Mucosa of descending colon (tissue), 3 donors: ENCODE measurements at places on chromosomes 1 and 21. TPM values are rescaled to one million over a fixed set of nuclear protein-coding genes. Genes with fewer than 3 reads are reported as not detected.

TMEM82 gene
- total RNA-seq, result 16.8 TPM

GBP2 gene
- total RNA-seq, result 68.9 TPM

RNF186 gene
- total RNA-seq, result 15.1 TPM

CFH gene
- total RNA-seq, result 24.5 TPM

AQP10 gene
- total RNA-seq, result not detected

MAPKAPK2 gene
- 72.1 TPM for total RNA-seq

OPRD1 gene
- 0.48 TPM for total RNA-seq

DCST1 gene
- 0.20 TPM for total RNA-seq

CNKSR1 gene
- 65.7 TPM for total RNA-seq

DNA sequence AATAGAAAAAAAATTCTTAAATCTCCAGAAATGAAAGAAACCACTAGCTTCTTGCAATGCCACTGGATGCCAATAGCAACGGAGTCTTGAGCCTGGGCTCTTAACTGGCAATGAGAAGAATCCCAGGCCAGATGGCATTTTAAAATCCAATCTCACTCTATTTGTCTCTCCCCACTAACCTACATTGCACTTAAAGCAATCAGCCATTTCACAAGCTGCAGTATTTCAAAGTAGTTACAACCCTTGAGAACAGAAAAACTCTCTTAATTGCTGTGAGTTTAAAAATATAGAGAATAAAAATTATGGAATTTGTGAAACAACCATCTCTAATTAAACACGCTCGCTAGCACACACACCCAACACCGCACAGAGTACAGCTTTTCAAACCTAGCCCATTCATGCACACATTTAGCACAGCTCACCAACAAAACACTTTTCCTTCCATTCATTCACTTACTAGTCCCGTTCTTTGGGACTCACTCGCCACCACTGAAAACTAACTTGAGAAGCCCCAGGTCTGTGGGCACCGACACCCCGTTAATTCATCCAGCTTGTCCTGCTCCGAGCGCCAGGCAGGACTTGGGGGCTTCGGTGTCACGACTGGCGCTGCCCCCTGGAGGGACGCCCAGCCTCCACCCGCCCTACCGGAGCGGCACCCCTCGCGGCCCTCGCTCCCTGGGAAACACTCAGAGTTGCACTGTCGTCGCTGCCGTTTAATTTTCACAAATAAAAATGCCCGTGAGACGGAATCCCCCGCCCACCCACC lies 1.0 kb downstream of the DDAH1 start:
- DNase-seq, result no peak

- DNase-seq, result no peak
These were observed 15.5 kb downstream of the DYRK1A start for GRCh38 chr21:37381883-37382585.

GRCh38 chr1:39262802-39263201 lies 58.3 kb downstream of the MACF1 start:
- DNase-seq, result no peak

GRCh38 chr1:111730706-111731105 lies 8.5 kb downstream of the INKA2 start:
- no peak for DNase-seq

- no peak for DNase-seq
These were observed 16.9 kb downstream of the PFKFB2 start for GRCh38 chr1:207069858-207070506.

DNA sequence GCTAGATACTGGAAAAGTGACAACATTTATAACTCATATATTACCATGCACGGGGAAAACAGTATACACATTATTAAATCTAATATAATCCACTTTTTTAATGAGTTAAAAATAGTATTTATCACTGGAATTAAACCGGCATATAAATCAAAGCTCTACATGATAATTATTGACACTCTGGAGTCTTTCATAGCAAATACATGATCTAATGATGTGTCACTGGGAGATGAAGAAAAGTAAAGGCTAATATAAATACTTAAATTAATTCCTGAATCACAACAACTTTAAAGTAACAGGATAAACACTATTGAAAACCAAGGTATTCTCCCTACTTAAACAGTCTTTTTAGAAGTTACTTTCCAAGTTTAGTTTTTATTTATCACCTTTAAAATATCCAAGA lies 52.4 kb upstream of the ASPM start:
- DNase-seq, result no peak

GRCh38 chr1:6048179-6048867 lies 2.6 kb downstream of the KCNAB2 start:
- DNase-seq, result no peak

DNA sequence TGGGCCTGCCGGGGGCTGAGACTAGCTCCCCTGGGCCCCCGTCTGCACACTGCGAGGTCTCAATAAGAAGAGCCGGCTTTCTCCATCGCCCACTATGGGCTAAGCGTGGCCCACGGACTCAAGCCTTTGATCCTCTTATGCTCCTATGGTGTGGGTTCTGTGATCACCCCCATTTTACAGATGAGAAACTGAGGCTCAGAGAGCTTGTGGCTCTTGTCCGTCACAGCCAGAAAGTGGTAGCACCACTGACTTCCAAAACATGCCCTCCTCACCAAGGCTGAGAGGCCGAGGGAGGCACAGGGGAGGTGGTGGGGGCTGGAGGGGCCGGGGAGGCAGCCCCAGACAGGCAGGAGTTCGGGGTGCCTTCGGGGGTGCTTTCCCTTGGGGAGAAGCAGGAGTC lies 39.0 kb upstream of the CASZ1 start:
- DNase-seq, result no peak

DNA sequence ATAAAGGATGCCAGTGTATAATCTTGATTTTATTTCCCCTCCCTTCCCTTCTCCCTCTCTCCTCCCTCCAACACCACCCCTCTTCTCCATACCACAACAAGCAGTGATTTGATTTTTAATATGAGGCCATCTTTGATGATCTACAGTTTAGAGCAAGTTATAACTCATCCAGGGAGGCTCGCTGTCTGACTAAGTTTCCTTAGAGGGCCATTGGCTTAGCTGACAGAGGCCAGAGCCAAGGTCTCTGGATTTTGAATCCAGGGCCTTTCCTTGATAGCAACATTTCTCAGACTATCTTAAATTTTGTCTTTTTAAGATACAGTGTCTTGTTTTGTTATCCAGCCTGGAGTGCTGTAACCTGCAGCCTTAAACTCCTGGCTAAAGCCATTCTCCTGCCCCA lies 431.0 kb upstream of the USP24 start:
- DNase-seq, result no peak

DNA sequence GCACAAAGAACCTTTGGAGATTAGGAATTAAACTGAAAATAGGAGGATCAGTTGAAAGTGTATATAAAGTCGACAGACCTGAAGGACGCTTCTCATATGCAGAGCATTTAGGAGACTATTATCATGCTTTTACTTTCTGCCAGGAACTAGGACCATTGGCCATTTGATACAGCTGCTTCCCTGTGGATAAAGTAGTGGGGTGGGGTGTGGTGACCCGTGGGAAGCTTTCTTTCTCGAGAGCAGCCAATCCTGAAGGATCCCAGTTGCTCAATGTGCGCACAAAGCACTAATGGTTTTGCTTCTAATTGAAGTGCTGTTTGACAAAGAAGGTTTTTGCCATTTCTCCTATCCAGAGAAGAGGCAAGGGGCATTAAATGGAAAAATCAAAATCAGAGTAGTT lies 14.9 kb upstream of the CD55 start:
- no peak for DNase-seq

- DNase-seq, result no peak
These were observed 1.3 kb upstream of the CHIA start for GRCh38 chr1:111289371-111289770.

DNA sequence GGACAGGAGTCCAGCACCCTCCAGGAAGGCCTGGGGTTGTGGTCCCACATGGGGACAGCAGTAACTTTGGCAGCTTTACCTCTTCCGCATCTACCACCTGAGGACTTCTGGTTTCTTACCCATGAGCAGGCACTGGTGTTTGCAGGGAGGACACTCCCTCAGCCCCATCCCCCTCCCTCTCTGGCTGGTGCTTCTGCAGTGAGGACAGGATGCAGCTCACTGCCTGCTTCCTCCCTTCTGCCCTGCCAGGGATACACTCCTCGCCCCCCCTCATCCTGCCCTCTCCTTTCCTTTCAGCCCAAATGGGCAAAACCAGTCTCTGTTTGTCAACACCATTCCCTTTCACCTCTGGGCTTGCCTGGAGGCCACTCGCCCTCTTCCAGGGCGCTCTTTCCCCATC lies 62.4 kb downstream of the KIRREL1 start:
- no peak for DNase-seq

- peak; percentile 74 for DNase-seq
These were observed 35.6 kb upstream of the WASF2 start for GRCh38 chr1:27525296-27526272.

GRCh38 chr1:197774466-197775281 lies 606 bp downstream of the DENND1B start:
- no peak for DNase-seq

GRCh38 chr1:15680561-15681348 lies 3.4 kb upstream of the PLEKHM2 start:
- DNase-seq, result no peak

DNA sequence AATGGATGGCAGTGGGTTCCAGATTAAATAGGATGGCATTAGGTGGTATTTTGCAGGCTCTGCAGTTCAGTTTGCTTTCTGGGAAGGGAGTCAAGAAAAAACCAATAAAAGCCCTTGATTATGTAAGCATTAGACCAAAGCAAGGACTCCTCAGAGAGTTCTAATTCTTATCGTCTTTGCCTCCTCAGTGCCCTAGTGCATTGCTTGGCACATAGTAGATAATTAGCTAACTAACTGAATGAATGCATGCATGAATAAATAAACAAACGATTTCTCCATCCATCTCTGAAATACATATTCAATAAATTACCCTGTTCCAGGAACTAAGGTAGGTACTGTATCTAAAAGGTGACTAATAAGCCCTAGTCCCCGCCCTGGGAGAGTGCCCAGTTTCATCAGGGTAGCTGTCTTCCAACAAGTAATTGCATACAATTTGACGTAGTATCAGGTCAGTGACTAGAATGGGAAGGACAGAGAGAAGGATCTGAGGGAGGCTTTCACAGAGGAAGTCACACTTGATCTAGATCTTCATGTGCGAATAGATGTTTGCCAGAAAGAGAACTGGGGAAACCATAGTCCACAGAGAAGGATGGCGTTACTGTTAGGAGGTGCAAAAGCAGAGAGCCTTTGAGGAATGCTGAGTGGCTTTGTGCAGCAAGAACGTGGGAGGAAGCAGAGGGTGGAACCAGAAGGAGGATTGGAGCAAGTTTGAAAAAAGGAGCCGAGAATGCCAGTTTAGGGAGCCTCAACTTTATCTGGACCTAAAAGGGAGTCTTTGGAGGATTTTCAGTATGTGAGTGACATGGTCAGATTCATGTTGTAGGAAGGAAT lies 111.4 kb downstream of the TBX19 start:
- no peak for DNase-seq

GRCh38 chr1:179709841-179710329 lies 33.2 kb upstream of the FAM163A start:
- no peak for DNase-seq

DNA sequence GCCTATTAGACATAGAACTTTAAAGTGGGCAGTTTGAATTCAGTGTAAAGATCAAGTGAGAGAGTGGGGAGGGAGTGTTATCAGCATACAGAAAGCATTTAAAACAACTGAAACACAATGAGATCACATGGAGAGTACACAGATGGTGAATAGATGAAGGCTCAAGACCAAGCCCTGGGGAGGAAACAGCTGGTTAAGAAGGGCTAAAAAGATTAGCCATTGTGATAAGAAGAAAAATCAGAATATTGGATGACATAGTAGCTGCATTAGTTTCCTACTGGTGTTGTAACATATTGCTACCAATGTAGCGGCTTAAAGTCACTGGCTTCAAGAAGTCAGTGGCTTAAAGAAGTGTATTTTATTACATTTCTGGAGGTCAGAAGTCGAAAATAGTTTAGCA lies 443.4 kb upstream of the RGS18 start:
- no peak for DNase-seq

DNA sequence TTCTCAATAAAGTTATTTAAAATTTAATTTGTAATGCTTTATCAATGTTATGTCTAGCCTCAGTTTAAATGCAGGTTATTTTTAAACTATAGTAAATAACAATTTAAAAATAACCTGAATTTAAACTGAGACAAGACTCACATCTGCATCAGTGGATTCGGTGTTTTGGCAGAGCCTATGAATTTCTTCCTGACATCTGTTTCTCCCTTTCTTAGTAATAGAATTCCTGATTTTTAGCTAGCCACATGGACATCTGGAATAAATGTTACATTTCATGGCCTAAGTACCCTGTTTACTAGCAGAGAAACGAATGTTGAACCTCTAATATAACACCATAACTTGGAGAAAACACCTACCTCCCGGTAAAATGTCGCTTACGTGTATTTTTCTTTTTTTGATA lies 1141.6 kb upstream of the ADGRL2 start:
- no peak for DNase-seq

GRCh38 chr21:29238967-29239290 lies 59.8 kb upstream of the BACH1 start:
- DNase-seq, result no peak

GRCh38 chr1:7372477-7373120 lies 398.5 kb upstream of the VAMP3 start:
- DNase-seq, result no peak

- no peak for DNase-seq
These were observed 226.5 kb upstream of the CAMK1G start for GRCh38 chr1:209356976-209357377.

DNA sequence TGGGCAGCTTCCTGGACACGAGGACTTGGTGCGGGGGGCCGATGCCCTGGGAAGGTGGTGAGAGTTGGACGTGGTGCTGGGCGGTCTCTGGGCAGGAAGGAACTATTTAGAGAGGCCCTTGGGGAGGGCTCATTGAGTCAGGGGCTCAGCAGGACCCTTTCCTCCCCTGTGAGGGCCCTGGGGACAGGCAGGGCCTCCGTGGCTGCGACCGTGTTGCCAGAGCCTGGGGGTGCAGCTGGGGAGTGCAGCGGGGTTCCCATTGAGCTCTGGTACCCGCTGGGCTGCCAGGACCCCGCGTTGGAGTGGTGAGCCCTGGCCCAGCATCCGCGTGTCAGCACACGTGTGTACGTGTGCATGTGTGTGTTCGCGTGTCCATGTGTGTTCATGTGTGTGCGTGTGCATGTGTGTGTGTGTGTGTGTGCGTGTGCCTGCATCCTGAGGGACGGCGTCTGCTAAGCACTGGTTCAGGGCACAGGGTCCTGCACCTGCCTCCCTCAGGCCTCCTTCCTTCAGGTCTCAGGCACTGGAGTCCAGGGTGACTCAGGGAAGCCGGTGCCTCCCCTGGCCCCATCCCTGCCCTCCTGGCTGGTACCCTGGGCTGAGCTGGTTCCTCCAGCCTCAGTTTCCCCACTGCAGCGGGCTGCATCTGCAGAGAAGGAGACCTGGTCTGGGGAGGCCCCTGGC lies 10.7 kb downstream of the RNF223 start:
- no peak for DNase-seq

DNA sequence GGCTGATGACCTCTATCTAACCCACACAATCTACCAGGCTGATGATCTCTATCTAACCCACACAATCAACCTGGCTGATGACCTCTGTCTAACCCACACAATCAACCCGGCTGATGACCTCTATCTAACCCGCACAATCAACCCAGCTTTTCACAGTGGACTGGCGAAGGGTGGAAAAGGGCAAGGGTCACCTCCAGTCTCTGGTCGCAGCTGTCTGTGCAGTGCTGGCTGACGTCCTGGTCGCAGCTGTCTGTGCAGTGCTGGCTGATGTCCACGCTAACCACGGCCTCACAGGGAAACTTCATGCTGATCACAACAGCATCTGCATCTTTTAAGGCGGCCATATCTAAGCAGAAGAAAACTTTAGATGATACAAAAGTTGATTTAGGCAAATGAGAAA lies 12.2 kb upstream of the CCDC27 start:
- DNase-seq, result no peak

GRCh38 chr1:65339866-65340468 lies 30.6 kb downstream of the DNAJC6 start:
- no peak for DNase-seq

GRCh38 chr1:78168306-78168705 lies 122.5 kb downstream of the GIPC2 start:
- DNase-seq, result no peak
